ENCODE measurements at places on chromosomes 12 and 14. TPM values are rescaled to one million over a fixed set of nuclear protein-coding genes. Genes with fewer than 3 reads are reported as not detected.

GRCh38 chr14:51999084-51999483, 9.7 kb downstream of the RTRAF start:
- no peak for DNase-seq

CD4 gene
- 8.4 TPM for total RNA-seq

GPR68 gene
- 0.35 TPM for total RNA-seq

DNA sequence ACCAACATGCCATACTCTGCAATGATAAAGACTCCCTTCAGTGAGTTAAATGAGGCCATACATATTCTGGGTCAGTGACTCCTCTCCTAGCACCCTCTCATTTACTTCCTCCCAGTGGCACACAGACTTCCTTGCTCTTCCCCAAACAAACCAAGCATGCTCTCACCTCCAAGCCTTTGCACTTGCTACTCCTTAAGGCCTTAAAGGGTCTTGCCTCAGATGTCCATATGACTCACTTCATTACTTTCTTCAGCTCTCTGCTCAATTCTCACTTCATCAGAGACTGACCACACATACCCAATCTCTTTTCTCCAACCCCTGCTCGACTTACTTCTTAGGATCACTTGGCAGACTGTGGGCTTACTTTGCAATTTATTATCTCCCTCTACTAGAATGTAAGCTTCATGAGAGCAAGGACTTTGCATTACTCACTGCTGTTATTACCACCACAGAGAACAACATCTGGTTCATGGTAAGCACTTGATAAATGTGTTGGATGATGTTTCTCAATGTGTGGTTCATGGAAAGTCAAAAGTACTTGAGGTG, 22.8 kb downstream of the DDX24 start:
- no peak for DNase-seq

DNA sequence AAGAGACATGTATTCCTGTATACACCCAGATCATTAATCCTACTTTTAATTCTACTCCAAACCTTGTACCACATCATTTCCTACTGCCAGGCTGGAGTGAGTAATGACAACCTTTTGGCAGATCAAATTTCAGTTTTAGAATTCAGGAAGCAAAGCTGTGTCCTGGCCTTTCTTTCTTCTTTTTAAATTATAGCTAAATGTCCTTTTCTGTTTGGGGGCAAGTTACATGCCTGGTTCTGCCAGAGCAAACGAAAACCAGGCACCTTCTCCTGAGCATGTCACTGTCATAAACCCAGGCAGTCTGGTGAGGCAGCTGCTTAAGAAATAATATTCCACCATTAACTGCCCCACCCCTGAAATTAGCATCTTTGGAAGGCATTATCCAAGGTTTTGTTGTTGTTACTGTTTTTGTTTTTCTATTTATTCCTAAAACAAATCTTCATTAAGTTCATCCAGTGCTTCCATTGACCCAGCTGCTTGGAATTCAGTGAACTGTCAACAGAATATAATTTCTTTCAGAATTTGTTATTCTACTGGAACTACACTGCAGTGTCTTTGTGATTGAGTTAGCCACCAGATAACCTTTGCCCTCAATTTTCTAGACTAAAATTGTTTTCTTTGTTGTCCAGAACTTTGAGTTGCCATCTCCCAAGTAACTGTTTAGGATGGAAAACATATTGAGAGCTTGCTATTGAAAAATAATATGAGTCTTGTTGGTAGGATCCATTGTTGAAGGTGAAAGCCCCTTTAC, 33.2 kb downstream of the SAMD4A start:
- DNase-seq: no peak

KRT78 gene
- not detected for total RNA-seq

DNA sequence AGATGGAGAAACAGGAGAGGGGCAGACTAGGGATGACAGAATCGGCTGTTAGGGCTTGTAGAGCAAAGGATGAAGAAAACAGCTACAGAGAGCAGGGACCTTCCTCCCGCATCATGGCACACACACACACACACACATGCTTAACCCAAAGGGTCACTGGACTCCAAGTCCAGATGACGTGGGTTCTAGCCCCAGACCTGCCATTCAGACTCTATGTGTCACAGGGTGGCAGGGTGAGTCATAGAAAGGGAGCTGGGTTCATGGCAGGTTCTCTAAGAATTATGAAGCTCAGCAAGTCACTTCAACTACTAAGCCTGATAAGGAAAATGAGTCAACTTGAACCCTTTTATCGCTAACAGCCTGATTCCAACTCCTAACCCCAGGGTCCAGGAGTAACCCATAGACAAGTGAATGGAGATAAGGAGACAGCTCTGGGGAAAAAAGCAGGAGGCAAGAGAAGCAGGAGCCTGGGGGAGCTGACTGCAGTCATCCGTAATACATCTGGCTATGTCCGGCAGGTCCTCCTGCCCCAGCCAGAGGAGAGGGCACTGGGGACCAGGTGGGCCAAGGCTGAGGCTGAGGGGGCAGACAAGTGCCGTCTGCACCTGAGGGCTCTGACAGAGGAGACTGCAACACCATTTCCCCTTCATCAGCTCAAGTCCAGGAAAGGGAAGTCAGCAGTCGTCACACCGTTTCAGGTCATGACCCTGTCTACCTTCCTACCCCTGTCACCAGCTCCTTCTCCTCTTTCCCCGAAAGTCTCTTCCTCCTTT, 3.6 kb upstream of the TNFRSF1A start:
- peak; percentile 27 for DNase-seq

DNA sequence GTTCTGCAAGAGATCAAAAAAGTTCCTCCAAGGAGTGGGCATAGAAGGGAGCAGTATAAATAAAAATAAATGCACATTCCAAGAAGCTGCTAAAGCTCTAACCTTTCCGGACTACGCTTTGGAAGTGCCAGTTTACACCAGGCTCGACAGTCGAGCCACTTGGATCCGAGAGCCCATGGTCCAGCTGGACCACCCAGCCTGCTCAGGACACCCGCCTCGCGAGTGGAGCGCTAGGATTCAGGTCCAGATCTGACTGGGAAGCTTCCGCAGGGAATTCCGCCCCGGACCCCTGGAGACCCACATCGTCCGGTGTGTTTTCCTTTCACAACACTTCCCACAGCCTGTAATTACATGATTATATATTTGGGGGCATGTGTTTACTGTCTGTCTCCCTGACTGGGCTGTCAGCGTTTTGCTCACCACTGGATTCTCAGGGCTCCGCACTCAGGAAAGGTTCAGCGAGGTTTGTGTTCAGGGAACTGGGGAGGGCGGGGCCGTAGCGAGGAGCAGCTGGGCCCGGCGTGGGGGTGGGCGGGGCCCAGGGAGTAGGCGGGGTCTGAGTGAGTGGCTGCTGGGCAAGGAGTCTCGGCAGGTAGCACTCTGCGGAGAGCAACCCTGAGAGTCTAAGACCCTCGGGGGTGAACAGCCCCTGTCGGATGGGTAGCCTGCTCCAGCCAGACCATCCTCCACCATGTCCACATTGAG, 52.3 kb upstream of the TMEM263 start:
- DNase-seq: peak; percentile 85

GRCh38 chr14:81653626-81654025, 120.0 kb upstream of the SEL1L start:
- no peak for DNase-seq

SOX5 gene
- total RNA-seq: 4.0 TPM

DNA sequence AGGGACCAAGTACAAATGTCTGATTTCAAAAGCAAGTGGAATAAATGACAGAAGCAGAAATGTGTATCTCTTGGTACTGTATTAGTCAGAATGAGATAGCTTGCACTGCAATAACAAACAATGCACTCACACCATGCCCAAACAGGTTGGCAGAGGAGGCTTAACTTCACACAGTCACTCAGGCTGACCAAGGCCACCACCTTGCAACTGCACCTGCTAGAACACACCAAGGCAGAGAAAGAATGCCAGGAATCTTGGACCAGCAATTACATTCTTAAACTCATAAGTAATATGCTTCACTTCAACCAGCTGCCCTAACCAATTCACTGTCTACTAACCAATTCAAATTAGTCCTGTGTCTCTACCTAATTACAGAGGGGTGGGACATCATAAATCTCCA, 378.3 kb downstream of the BCL11B start:
- no peak for DNase-seq

- DNase-seq: no peak
Observed at GRCh38 chr14:103002578-103003350, 54.6 kb downstream of the CDC42BPB start.

MANSC1 gene
- total RNA-seq: 8.4 TPM

Measured in left ventricle myocardium superior (tissue), 1 donor.